ENCODE measurements at places on chromosomes 7 and 10.

GRCh38 chr7:1843921-1844335 is 173.9 kb downstream of the ELFN1 start:
- no peak for DNase-seq

GRCh38 chr10:49285232-49285631 is 13.7 kb upstream of the C10orf71 start:
- no peak for DNase-seq

DNA sequence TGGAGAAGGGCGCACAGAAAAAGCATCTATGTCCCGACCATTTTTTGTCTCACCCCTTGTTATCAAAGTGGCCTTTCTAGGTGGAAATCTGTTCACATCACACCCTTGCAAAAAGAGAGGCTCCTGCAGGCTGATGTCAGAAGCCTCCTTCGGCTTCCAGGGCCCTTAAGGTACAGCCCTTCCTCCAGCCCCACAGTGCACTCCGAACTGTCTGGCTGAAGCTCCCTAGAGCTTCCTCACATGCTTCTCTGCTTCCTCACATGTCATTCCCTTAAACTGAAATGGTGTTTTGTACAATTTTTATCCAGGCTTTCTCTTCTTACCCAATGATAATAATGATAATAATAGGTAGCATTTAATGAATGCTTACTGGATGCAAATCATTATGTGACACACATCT is 210.3 kb downstream of the INHBA start:
- DNase-seq = no peak

DNA sequence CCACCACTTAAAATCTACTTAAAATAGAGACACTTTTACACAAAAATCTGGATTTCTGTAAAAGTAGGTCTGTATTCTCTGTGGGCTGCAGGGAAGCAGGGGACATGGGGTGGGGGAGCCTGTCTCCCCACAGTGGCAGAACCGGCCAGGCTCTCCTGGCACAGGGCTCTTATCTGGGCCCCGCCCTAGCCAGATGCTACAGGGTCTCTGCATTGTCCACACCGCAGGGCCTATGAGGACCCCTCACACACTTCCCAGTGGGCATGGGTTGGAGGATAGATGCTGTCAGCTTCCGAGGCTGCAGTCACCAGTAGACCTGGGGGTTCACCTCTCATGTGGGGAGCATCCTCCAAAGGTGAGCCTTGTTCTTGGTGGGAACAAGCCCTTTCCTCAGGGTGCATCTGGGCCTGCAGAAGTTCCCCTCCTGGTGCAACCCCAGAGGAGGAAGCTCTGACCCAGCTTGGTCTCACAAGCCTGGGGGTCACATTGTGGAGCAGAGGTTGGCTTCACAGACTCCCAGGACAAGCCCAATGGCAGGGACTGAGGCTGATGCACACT is 15.4 kb upstream of the MYL7 start:
- DNase-seq = no peak

DNA sequence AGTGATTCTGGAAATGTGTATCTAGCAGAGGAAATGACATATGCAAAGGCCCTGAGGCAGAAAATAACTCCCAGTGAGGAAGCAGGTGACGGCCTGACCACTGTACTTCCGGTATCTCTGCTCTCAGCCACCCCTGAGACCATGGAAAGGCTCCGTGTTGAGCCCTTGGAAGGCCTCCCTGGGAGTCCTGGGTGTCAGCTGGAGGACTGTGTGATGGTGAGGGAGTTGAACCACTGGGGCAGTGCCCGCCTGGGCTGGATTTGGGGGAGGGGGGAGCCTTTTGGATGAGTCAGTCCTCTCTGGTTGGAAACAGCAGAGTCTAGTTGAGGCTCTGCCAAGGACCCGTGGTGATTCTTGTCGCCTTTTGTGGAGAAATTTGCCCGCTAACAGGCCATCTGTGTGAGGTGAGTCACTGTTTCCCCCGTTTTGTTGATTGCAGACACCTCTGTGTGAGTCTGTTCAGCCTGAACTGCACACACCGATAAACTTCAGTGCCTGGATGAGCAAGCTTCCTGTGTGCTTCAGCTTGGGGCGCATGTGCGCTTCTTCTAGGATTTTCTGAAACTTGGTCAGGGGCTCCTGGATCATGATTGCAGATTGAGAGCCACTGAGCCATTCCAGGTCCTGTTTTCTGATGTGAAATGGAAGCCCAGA is 98.6 kb downstream of the GRK5 start:
- DNase-seq = peak; percentile 90

- peak; percentile 69 for DNase-seq
Observed at GRCh38 chr7:43721193-43721806, 8.0 kb downstream of the COA1 start.

DNA sequence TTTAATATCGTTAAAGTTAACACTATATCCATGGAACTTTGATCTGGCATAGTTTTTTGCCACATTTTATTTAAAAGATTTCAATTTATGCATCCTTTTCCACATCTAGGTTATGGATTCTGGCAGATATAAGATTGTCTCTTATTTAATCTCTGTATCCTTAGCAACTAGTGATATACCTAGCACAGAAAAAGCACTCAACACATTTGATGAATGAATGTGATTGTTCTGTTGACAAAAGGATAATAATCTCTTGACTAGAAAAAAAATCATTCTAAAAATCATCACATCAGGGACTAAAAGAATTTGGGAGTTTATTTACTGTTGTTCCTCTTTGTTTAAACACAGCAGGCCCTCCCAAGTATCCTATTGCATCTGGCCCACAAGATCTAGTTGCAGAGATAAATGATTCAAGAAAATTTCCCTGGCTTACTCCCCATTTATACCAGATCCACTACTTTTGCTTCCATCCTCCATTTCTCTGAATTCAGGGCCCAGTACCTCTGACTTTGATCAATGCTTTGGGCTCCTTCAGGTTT is 84.0 kb upstream of the C1GALT1 start:
- DNase-seq = no peak

- no peak for DNase-seq
Observed at GRCh38 chr10:10609379-10609955, 408.2 kb upstream of the CELF2 start.

- DNase-seq = no peak
Observed at GRCh38 chr7:118590107-118590506, 365.6 kb downstream of the ANKRD7 start.

DNA sequence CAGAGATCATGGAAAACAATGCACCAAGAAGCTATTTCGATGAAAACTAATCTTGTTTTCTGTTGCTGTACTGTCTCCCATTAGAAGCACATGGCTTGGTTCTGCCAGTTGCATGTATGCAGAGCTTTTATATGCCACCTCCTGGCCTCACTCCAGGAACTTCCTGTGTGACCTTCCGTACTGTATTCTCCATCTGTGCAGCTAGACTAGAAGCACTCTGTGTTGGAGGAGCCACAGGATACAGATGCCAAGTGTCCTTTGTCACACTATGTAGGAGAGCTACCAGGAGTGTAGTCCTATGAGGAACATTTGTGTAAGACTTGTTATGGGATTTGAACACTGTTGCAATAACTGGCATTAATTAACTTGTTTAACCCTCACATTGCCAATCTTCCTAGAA is 503.5 kb upstream of the TPK1 start:
- DNase-seq = no peak

DNA sequence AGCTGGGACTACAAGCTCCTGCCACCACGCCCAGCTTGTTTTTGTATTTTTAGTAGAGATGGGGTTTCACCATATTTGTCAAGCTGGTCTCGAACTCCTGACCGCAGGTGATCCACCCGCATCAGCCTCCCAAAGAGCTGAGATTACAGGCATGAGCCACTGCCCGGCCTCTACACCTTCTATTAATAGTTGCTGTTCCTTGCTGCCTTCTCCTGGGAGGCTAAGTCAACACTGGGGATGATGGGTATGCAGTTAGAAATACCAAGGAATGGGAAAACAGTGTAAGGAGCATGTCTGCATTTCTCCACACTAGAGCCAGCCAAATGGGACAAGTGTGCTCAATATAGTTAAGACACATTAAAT is 97.3 kb upstream of the PDLIM1 start:
- DNase-seq = no peak

DNA sequence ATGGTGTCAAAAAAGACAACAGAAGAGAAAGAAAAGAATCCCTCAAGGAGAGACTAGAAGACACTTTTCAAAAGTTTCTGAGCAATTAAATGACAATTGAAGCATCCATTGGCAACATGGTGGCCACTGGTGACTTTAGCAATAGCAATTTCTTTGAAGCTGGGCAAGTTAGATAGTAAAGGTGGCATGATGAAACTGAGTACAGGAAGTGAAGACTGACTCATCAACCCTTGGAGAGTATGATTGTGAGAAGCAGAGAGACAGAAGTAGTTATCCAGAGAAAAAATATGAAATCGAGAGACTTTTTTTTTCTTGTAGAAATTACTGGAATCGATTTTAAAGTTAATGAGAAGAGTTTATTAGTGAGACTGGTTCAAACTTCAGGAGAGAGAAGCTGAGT is 52.5 kb downstream of the DGKB start:
- no peak for DNase-seq

DNA sequence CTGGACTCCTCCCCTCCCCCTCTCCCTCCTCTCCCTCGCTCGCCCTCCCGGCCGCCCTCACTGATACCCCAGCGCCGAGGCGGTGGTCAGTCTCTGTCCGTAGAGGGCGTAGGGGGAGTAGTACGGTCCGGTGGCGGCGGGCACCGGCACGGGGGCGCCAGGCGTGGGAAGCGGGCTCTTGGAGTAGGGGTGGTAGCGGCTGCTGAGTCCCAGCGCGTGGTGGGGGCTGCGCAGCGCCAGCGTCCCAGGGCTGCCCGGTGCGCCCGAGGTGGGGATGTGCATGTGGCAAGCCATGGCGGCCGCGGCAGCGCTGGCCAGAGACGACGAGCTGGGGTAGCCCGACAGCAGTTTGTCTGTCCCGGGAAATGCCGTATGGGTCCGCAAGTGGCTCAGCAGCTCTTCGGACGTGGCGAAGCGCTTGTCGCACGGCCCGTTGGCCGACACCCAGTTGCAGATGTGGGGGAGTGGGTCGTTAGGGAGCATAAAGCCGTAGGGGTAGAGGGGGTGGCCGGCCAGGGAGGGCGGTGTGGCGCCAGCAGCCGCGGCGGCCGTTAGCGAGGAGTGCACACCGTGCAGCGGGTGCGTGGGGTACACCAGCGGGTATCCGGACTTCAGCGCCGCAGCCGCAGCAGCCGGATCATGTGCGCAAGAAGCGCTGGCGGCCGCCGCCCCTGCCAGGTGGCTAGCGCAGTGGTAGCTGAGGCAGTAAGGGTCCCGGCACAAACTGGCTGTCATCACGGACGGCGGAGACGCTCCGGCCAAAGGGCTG is 2.7 kb downstream of the ZNF503 start:
- DNase-seq = no peak

- DNase-seq = no peak
Observed at GRCh38 chr7:130914554-130915294, 180.7 kb upstream of the KLF14 start.

- no peak for DNase-seq
Observed at GRCh38 chr7:4196121-4196819, 485.8 kb upstream of the FOXK1 start.

DNA sequence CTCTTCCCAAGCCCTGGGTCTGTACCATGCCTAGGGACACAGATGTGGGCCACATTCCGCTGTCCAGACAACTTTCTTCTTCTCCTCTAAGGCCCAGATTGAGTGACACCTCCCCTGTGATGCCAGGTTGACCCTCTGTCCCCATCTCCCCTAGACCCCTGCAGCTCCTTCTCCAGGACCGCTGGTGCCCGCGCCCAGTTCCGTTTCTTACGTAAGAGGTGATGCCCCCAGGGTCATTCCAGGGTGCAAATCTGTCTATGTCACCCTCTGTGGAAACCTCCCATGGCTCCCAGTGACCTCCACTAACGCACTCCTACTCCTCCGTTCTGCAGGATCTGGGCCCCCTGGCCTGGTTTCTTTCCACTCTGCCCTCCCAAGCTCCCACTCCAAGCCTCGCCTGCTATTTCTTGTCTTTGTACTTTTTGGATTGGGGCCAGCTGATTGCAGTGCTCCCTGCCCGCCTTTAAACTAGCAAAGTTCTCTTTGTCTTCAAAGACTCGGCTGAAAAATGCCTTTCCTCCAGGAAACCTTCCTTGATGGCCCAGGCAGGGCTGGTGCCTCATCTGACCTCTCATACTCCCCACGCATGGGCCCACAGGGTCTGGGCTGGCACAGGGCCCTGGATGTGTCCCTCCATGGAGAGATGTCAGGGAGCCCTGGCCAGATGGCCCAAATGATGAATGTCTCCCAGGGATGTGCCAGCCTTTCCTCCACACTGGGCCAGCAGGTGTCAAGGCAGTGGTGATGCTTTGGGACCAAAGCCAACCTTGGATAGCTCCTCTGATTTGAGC is 21.3 kb upstream of the ELN start:
- no peak for DNase-seq

DNA sequence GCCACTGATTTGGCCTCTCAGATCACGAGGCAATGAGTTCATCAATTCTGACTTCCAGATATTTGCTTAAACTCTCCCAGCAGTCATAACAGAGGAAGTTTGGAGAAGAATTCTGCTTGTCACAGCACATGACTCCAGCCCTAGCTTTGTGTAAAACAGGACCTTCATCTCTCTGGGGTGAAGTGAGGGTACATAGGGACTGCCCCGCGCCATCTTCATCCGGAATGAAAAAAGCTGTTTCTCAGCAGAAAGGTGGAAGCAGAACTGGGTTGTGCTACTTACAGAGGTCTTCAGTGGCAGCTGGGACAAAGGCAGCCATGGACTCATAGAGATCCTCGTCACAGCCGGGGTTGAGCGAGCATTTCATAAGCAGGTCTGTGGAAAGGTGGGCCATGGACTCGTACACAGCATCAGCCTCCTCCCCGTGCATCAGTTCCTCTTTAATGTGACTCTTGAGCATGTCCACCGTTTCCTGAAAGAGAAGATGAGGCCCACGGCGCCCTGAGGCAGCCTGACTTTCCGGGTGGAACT is 58.4 kb upstream of the TM9SF3 start:
- DNase-seq = no peak

DNA sequence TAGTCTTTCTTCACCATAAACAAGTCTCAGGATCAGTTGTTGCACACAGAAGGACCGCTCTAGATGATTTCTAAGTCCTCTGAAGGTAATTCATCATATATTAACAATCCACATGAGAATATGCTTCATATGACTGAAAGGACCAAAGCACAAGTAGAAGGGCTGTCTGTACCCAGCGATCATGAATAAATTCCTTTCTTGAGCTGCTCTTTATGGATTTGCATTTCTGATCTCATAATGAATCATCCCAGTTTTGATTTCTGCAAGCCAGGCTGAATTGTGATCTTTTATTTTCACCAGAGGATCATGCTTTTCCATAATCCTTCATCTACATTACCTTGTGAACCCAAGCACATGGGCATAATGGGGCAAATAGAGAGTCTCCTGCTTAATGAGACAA is 675.6 kb downstream of the MAGI2 start:
- peak; percentile 16 for DNase-seq

- no peak for DNase-seq
Observed at GRCh38 chr7:80134115-80134535, 506 bp upstream of the GNAI1 start.

DNA sequence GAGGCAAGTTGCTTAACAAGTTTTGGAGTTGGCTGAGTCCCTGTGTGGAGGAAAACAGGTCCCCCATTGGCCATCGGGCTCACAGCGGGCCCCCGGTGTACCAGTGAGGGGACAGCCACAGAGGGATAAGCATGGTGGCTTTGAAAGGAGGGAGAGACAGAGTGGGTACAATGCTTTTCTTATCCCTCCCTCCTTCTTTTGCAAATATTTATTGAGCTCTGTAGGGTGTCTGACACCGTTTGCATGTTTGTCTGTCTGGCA is 2.8 kb downstream of the HTRA1 start:
- no peak for DNase-seq

GRCh38 chr10:36349445-36350078 is 707.5 kb upstream of the FZD8 start:
- peak; percentile 10 for DNase-seq
